ENCODE measurements at places on chromosomes 1 and 21. TPM values are rescaled to one million over a fixed set of nuclear protein-coding genes. Genes with fewer than 3 reads are reported as not detected.

Gene OXCT2
- total RNA-seq = 0.30 TPM

Gene CLDN17
- not detected for total RNA-seq

Gene PRRC2C
- total RNA-seq = 45.4 TPM

Gene PDZK1IP1
- total RNA-seq = not detected

Gene DMBX1
- total RNA-seq = not detected

Gene NUDT4B
- 10.4 TPM for total RNA-seq

Gene AMPD1
- total RNA-seq = not detected

Gene CLEC20A
- not detected for total RNA-seq

Gene HFM1
- total RNA-seq = 0.23 TPM

Gene PLA2G2A
- total RNA-seq = not detected

Gene TTC39A
- total RNA-seq = 0.30 TPM

Gene S100A9
- not detected for total RNA-seq

Gene DFFB
- 10.5 TPM for total RNA-seq

Gene C1orf141
- not detected for total RNA-seq

Gene ADAMTS5
- total RNA-seq = 4.5 TPM

Gene DFFA
- 48.4 TPM for total RNA-seq

Gene SELP
- total RNA-seq = not detected

Gene LIN28A
- not detected for total RNA-seq

Gene FHL3
- 7.7 TPM for total RNA-seq

Gene LORICRIN
- total RNA-seq = not detected

Gene LCK
- not detected for total RNA-seq

Gene MXRA8
- 172 TPM for total RNA-seq

Gene MIGA1
- 18.7 TPM for total RNA-seq

Gene HOOK1
- total RNA-seq = not detected

Gene SMPDL3B
- total RNA-seq = not detected

Gene KIF26B
- 71.3 TPM for total RNA-seq

Gene ANKRD34A
- under 0.01 TPM for total RNA-seq

Gene ZMYND12
- total RNA-seq = 0.30 TPM
